Suprapubic skin (tissue), 4 donors: ENCODE measurements at places on chromosomes 3 and 15. TPM values are rescaled to one million over a fixed set of nuclear protein-coding genes. Genes with fewer than 3 reads are reported as not detected.

DNA sequence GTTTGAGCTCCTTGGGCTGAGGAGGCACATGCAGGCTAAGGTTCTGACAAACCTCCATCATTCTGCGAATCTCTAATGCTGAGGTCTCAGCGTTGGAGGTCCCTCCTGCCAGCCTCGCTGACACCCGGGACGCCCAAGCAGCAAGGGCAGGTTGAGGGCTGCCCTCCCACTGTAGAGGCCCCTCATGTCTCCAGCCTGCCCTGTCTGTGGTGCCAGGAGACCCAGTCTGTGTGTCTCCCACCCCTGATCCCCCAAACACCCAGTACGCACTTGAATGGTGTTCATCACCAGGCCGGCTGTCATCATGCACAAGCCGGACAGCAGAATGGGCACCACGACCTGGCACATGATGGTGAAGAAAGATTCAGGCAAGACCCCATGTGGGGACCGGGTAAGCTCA lies 27.8 kb downstream of the SLC41A3 start:
- DNase-seq, result peak; percentile 57
- no peaks in the 10 kb centered on the region for H3K36me3 ChIP-seq
- no peak overlapping the region for H3K4me3 ChIP-seq

The RHOV gene
- total RNA-seq, result 82.0 TPM

DNA sequence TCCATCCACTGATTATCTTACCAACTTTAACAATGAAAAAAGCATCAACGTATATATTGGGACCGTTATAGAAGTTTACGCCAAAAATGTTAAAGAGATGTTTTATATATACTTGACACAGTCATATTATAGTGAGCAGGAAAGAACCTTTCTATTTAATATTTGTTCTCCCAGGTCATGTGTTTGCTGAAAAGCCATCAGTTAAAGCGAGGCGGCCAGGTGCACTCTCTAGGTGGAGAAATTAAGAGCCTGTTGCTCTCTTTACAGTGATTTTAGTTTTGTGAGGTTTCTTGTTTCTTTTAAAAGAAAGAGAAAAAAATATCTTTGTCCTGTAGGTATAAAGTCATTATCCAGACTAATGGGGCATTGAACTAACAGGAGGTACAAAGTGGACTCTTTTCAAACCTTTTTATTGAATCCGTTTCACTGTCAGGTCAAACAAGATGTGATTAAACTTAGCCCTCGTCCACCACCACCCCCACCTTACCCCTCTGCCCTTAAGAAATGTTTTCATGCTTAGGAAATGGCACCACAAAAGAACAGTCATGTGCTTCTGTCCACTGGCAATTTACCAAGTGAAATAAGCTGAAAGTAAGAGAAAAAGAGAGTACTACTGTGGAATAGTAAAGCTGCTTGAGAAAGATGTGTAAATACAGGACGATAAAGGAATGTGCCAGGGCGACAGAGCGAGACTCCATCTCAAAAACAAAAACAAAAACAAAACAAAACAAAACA lies 279.9 kb downstream of the PTPRG start:
- no peaks in the 10 kb centered on the region for H3K4me1 ChIP-seq
- no peak overlapping the region for H3K4me3 ChIP-seq
- H3K27me3 ChIP-seq, result no peaks in the 10 kb centered on the region
- H3K27ac ChIP-seq, result no peak overlapping the region

The LYZL4 gene
- total RNA-seq, result not detected

The USP3 gene
- total RNA-seq, result 105 TPM

GRCh38 chr15:86316216-86316615 lies 236.5 kb downstream of the AGBL1 start:
- DNase-seq, result no peak
- H3K27ac ChIP-seq, result no peak overlapping the region
- no peaks in the 10 kb centered on the region for H3K27me3 ChIP-seq
- H3K36me3 ChIP-seq, result no peaks in the 10 kb centered on the region

The RAD51 gene
- 0.73 TPM for total RNA-seq

The ARL14 gene
- total RNA-seq, result not detected

The CIB2 gene
- 2.0 TPM for total RNA-seq

DNA sequence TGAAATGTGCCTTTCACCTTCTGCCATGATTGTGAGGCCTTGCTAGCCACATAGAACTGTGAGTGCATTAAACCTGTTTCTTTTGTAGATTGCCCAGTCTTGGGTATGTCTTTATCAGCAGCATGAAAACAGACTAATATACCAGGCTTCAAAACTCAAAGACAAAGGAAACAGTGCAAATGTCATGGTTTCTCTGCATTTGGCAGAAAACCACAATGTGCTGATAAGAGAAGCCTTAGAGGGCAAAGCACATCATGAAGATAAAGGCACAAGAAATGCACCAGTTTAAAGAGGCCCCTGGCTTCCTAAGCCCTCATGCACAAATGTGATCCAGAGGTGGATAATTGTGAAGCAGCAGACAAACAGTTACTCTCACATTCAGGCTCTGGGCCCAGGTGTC lies 259.2 kb downstream of the CPNE4 start:
- H3K4me1 ChIP-seq, result no peaks in the 10 kb centered on the region
- H3K4me3 ChIP-seq, result no peak overlapping the region
- H3K27ac ChIP-seq, result no peak overlapping the region

The TNNC1 gene
- total RNA-seq, result 9.6 TPM
